GM12892 (cell line): ENCODE measurements at places on chromosomes 3 and 15.
A peak's percentile ranks its signal among the peaks of the same experiment; 100 is the strongest.

GRCh38 chr3:12395349-12396012 is 88.8 kb upstream of the TSEN2 start:
- peak; percentile 17 for DNase-seq

GRCh38 chr3:197595470-197596185 is 39.9 kb upstream of the BDH1 start:
- no peak for DNase-seq

- DNase-seq = no peak
Measured at GRCh38 chr3:48468329-48468731, 21.8 kb downstream of the ATRIP start.

DNA sequence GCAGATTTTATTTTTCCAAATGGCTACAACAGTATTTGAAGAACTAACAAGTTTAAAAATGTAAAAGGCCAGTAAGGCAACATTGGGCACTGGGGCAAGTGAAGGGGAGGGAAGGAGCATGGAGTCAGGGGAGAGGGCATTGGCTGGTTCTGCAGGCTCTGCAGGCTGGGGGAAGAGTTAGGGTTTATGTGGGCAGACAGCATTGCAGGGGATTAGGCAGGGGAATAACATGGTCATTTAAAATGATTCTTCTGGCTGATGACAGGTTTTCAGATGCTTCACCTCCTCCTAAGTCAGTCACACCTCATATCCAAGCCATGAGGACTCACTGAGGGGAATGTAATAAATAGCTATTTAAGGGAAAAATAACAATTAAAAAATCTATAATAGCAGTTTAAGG is 52.6 kb downstream of the BTD start:
- DNase-seq = no peak

GRCh38 chr15:95922431-95922830 is 408.1 kb upstream of the NR2F2 start:
- DNase-seq = no peak

- DNase-seq = no peak
Measured at GRCh38 chr15:29130951-29131839, 138.4 kb downstream of the NSMCE3 start.

DNA sequence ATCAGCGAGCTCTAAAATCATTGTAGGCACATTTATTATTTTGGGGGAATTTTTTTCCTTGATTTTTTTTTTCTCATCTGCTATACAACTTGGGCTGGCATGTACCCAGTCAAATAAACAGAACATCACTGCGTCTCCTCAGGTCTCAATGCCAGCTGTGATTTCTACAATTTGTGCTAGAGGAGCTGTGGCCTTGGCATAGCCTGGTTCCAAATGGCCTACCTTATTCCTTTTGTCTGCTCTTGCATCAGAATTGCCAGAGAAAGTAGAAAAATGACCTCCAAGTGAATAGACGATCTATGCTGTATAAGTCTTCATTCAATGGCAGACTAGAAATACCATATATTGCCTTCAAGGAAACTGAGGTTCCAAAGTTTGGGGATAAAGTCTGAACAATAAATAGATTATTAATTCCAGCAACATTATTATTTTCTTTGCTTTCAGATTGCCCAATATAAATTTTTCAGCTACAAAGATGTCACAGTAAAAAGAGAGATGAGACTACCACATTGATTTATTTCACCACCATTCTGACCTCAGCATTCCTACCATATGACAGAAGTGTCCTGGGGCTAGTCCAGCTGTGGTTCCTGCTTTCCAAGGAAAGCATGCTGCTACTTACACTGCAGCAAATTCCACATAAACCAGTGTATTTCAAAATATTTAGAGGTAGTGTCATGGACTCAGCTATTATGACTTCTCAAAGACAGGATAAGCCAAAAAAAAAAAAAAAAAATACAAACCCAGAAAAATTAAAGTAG is 493.9 kb upstream of the ZNF385D start:
- no peak for DNase-seq

GRCh38 chr3:38515367-38515766 is 19.2 kb downstream of the EXOG start:
- DNase-seq = no peak

DNA sequence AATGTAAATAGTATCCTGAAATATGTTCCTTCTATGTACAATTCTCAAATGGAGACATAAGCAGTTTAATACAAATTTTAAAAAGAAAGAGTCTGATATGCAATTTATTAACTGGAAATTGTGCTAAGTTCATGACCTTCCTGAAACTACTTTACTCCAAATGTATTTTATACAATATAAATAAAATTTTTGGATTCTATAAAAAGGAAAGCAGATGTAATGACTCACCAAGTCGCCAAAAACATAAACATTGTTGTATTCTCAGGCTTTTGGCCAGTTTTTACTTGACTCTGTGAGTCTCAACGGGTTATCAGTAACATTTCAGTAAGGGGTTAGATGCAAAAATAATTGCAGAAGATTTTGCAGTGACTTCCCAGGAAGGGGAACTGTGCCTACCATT is 948.2 kb downstream of the EPHA3 start:
- DNase-seq = no peak

DNA sequence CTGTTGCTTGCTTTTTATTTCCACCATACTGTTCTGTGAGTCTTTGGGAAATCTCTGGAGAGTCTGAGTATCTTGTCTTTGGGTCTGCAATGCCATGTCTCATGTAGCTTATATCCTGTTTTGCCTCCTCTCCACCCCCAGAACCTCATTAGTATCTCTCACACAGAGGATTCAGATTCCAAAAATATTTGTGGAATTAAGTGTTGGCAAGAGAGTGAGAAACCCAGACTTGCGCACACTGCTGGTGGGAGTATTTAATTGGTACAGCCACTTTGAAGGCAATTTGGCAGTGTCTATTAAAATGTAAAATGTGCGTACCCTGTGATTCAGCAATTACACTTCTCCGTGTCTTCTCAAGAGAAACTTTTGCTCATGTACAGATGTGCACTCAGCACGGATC is 68.6 kb downstream of the ZNF621 start:
- no peak for DNase-seq

DNA sequence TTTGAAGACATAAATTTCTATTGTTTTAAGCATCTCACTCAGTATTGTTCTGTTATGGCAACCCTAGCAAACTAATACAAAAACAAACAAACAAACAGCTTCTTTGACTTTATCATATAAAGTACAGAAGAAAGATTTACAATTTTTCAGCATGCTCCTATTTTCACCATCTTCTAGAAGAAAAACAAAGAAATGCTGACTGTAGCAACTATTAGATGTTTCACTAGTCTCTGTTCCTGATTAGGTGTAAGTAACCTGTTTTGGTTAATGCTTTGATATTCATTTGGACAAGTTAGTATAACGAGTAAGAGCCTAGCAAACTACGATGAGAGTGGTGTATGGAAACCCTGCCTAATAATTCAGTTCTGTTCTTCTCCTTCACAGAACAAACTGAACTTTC is 478.5 kb downstream of the NAALADL2 start:
- DNase-seq = no peak

DNA sequence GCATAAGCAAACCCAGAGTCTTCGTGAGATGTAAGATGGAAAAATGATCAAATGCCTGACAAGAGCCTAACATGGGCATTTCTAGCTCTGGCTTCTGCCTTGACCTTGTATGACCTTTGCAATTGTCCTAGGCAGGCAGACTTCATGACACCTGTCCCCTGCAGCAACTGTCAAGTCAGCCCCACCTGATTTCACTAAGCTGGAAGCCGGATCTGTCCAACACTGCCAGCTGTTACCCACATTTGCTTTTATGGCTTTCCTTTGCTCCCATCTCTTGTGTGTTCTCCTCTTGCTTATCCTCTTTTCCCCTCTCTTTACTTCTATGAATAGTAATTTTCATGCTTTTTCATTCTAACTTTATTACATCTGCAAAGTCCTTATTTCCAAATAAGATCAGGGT is 48.5 kb upstream of the TNIK start:
- no peak for DNase-seq

DNA sequence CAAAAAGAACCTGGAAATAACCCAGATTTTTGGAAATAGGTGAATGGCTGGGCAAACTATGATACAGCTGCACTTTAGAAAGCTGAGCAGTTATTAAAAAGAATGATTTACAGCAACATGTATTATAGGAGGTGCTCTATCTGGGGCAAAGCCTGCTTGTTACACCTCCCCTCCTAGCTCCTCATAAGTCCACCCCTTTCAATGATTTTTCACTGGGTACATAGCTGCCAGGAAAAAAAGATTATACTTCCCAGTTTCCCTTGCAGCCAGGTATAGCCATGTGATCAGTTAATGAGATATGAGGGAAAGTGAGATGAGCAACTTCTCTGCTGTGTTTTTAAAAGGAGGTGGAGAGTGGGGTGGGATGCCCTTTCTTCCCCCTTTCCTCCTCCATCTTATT is 97.7 kb downstream of the CHST2 start:
- no peak for DNase-seq

GRCh38 chr3:99638167-99638948 is at the start of gene COL8A1:
TSS of gene COL8A1 (plus strand) at chr3:99638594. CDS start at chr3:99790683, 152,089 bp downstream.
- no peak for DNase-seq

- no peak for DNase-seq
Measured at GRCh38 chr3:37559461-37559860, 302.2 kb upstream of the CTDSPL start.

GRCh38 chr15:43774062-43774461 is 2.7 kb downstream of the ELL3 start:
- no peak for DNase-seq

- no peak for DNase-seq
Measured at GRCh38 chr3:14490831-14491230, 49.3 kb downstream of the GRIP2 start.

DNA sequence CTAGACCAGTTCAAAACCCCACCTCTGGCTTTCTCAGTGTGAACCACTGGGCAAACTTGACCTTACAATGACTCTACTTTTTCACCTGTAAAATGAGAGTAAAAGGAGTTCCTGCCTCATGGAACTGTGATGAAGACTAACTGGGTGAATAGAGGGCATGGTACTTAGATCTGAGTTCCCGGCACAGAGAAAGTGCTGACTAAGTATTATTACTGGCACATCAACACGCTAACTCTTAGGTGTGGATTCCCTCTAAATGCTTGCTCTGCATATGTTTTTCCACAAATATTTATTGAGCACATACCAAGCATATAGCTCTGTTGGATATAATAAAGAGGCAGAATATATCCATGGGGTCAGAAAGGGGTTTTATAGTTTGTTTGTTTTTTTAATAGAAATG is 437.8 kb downstream of the MAGI1 start:
- DNase-seq = no peak

GRCh38 chr3:46695177-46695961 is 1.9 kb upstream of the ALS2CL start:
- DNase-seq = no peak

- DNase-seq = no peak
Measured at GRCh38 chr3:141422961-141423582, 54.8 kb downstream of the ZBTB38 start.

DNA sequence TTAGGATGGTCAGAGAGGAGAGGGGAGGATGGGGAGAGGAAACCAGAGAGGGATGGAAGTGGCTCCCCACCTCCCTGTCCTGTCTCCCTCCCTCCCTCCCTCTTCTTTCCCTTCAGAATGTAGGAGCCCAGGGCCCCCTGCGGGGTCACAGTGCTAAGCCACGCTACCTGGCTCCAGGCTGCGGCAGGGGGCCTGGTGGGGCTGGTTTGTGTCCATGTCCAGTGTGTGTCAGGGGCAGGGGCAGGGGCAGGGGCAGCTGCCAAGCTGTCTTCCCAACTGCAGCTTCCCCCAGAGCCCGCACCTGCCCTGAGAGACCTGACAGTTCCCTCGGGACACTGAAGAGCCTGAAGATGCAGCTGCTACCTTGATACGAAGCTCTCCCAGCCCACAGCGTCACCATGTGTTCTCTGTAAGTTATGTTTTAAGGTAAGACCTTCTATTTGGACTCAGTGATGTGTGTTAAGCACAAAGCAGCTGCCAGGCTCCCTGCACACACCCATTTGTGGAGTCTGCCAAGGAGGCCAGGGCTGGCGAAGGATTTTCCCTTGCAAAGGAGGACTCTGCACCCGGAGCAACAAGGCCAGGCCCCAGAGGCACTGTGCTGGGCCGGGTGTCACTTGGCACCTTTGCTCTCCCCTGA is 121.8 kb upstream of the SMAD3 start:
- no peak for DNase-seq

DNA sequence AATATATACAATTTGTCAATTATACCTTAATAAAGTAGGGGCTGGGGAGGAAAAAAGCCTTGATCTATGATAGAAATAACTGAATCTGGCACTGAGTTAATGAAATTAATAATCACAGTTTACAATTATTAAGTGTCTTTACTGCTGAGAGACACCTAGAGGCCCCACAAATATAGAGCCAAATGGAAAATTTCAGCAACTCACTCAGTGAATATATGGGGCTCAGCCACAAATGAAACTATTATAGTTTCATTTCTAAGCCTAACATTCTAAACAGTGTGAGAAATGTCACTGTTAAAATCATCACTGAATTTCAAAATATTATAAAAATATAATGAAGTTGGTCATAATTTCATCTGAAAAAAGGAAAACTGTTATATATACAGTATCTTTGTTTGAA is 40.3 kb downstream of the GNB4 start:
- DNase-seq = no peak
